Right lobe of liver (tissue), 6 donors: ENCODE measurements at places on chromosomes 5 and 9. TPM values are rescaled to one million over a fixed set of nuclear protein-coding genes. Genes with fewer than 3 reads are reported as not detected.

GRCh38 chr5:72248410-72248981, 71.5 kb downstream of the MRPS27 start:
- DNase-seq: peak; percentile 17

- no peak for DNase-seq
Observed at GRCh38 chr5:170144286-170145023, 38.8 kb downstream of the FOXI1 start.

GRCh38 chr9:88975966-88976889, 15.0 kb upstream of the S1PR3 start:
- no peak for DNase-seq

DNA sequence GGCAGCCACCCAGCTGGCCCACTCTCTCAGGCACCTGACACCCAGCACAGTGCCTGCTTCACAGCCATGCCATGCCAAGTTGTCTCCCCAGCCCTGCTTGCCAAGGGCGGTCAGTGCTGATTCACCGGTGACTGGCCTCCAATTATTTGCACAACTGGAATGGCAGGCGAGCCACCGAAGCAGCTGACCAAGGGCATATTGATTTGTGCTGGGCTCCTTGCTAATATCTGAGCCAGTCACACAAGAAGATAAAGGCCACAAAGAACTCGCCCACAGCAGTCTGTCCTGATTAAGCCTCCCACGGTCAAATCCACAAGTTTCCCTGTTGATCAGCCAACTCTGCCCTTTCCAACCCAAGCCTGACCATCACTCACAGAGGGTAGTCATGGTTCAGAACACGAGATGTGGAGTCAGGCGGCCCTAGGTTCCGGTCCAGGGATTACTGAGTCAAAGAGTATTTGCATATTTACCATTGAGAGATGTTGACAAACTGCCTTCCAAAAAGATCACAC, 6.4 kb upstream of the EEIG1 start:
- peak; percentile 90 for DNase-seq

DNA sequence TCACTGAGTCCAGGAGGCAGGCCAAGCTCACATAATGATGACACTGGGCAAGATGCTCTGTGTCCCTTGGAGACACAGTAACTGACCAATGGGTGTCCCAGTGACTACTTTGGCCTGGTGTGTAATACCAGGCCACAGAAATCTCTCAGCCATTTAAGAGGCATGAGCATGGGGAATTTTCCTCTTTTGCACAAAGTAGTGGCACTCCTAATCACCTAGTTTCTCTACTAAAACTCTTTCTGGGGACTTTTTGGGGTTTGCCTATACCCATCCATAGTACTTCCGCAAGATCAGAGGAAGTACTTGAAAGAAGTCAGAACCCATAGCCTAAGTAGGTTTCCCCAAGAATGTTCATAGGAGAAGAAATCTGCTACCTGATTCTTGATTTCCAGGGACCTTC, 161.9 kb downstream of the ARSB start:
- DNase-seq: no peak

- DNase-seq: peak; percentile 56
Observed at GRCh38 chr5:168316139-168316578, 24.7 kb downstream of the WWC1 start.

GRCh38 chr9:111023128-111023527, 15.1 kb downstream of the LPAR1 start:
- no peak for DNase-seq

DNA sequence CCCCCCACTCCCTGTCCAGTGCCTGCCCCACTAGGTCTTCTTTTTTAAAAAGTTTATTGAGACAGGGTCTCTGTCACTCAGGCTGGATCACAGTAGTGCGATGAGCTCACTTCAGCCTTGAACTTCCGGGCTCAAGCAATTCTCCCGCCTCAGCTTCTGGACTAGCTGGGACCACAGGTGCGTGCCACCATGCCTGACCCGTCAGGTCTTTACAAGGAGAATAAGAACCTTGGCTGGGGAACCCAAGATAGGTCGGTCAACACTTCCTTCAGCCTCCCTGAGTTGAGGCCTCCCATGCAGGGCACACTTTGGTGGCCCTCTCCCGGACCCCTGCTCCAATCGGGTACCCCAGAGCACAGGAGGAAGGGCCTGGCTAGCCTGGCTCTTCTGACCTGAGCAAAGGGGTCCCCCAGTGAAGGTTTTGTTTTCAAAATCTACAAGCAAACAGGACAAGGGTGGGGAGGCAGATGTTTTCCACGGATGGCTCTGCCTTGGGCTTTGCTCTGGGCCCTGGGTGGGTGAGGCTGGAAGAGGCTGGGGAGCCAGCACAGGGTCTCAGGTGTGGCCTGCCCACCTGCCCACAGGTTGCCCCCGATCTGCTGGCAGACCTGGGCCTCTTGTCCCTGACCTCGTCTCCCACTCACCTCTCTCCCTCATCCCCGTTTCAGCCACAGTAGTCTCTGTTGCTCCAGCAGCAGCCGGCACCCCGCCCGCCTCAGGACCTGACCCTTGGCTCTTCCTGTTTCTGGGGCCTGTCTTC, 108.7 kb upstream of the PHYKPL start:
- no peak for DNase-seq

DNA sequence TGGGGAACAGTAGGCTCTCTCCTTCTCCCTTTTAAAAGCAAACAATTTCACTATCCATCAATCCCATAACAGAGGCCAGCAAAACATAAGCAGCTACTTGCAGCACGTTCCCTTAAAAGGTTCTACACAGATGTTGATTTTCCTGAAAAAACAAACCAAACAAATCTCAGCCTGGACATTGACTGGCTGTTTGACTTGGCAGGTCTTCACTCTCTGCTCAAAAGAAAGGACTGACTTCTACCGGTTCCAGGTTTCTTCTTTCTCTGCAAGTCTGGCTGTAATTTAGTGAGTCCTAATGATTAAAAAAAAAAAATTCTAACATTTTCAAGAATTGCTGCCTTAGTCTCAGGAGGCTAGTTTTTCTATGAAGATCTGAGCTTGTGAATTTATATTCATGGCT, 203.1 kb upstream of the EFNA5 start:
- DNase-seq: no peak

GRCh38 chr5:167294882-167295680, 996.4 kb upstream of the WWC1 start:
- DNase-seq: no peak

DNA sequence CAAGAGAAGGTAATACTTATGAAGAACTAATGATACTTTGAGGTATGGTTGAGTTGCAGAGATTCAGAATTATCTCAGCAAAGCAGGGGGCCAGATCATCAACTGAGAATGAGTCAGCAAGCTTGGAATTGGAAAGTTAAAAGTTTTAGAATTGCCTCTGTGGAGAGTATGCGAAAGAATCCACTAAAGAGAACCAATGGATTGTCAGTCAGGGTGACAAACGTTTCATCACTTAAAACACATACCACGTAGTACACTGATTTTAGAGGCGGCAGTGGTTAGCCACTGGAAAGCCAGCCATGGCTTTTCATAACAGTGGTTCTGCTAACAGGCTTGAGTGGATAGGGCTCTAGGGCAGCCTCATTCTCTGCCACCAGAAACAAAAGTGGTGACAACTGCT, 30.7 kb downstream of the AOPEP start:
- DNase-seq: no peak

The TMEM252 gene
- total RNA-seq: 0.50 TPM

The BAAT gene
- 476 TPM for total RNA-seq

The SH3TC2 gene
- 0.57 TPM for total RNA-seq

The ANKRD18B gene
- total RNA-seq: not detected

The IL3 gene
- total RNA-seq: not detected
